Stimulated activated CD8-positive, alpha-beta memory T cell treated with anti-CD3 and anti-CD28 coated beads, Interleukin-4, amount 100 ng/mL, for 4 hours (primary cell): ENCODE measurements at places on chromosomes 16 and 17.

DNA sequence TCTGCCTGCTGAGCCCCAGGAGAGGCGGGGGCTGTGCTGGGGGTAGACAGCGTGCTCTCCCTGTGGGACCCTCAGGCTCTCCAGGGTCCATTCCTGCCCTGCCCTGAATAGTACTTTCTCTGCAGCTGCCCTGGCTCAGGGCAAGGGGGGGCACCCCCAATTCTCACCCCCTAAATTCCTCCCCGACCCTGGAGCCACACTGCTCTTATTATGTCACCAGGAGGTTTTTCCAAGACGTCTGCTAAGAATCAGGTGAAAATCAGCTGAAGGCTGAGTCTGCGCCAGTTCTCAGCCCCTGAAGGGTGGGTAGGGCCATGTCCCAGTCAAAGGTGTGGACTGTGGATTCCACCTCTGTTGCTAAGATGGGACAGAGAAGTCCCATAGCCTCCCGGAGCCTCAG lies 49.9 kb upstream of the MAP3K14 start:
- no peak for DNase-seq

GRCh38 chr17:58560511-58560910 lies 46.1 kb upstream of the MTMR4 start:
- no peak for DNase-seq

DNA sequence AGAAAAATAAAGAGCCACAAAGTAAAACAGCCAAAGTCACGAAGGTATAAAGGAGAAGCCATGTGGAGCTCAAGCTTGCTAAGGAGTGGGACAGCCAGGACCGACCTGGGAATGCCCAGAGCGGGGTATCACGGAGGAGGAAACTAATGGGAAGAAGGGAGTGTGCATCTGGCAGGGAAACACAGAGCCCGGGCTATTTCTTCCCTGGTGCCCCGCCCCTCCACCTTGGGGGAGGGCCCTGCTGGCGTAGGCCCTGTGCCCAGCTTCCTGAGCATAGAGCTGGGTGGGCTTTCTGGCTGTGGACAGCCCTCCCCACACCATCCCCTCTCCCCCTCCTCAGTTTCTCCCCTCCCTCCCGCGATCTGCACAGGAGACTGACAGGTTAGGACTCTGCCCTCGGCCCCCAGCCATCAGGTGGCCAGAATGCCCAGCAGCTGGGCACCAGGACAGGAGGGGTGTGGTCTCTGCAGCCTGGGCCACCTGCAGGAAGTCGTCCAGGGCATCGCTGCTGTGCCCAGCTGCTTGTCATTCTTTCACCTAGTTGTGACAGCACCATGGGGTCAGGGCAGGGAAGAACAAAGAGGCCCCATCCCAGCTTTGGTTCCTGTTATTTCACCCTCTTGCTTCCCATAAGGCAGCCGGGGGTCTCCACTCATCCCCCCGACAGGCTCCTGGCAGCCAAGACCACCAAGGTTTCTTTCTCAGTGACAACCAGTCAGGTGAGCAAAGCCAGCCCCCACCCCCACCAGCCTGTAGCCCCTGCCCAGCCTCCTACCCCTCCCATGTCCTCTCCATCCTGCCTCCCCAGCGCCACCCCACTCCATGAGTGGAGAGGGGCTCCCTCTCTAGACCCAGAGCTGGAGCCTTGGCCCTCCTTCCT lies 7.1 kb upstream of the DCAF7 start:
- no peak for DNase-seq

- DNase-seq: no peak
Measured at GRCh38 chr17:82204831-82205719, 7.6 kb downstream of the CCDC57 start.

DNA sequence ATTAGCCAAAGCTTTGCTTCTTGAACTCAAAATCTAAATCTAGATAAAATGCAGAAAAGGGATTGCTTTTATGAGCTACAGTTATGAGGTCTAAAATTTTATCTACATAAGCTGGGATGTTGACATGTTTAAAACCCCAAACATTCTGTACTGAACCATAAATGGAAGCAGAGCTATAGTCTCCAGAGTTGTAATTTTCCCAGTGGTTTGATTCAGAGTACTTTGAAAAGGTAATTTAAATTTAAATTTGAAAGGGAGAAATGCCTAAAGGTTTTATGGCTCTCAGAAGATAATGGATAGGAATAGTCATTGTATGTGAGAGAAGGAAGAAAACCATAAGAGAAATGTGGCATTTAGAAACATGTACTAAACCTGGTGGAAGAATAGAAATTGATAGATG lies 163.2 kb downstream of the PPM1E start:
- DNase-seq: no peak

- DNase-seq: no peak
Measured at GRCh38 chr17:49963626-49964302, 5.2 kb upstream of the DLX4 start.

GRCh38 chr17:79776376-79777119 lies 1.4 kb upstream of the CBX2 start:
- no peak for DNase-seq

- DNase-seq: no peak
Measured at GRCh38 chr17:3804503-3804931, 3.5 kb upstream of the ITGAE start.

DNA sequence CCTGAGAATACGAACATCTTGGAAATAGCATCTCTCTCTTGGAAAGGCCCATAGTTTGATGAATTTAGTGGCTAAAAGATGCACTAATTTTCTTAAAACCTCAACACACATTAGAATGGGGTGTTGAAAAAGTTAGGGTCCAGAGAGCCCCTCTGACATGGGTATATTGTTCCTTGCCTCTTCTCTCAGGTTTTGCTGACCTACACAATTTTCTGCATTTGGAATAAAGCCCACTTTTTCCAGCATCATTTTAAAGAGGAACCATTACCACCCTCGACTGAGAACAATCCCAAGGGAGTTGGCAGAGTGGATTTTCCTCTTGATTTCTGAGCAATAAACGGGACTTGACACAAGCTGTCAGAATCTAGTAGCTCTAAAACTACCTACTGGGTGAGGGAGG lies 156.1 kb downstream of the PMP22 start:
- DNase-seq: no peak

- no peak for DNase-seq
Measured at GRCh38 chr16:67525176-67525860, 3.3 kb upstream of the RIPOR1 start.

DNA sequence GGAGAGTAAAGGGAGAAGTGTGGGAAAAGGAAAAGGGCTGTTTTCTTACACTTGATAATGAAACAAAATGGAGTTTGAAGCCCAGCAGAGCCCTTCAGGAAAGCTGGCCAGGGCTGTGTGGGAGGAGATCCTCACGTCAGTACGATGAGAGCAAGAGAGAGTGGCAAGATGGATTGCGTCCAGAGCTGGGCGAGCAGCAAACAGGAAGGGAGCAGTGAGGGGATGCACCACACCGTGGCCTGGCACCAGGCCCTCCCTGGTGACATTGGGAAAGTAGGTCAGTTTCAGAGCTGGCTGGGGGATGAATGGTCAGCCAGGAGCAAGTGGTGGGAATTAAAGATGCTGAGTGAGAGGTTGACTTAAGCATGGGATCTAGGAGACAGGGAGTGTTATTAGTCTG lies 273.6 kb downstream of the GRIN2A start:
- no peak for DNase-seq

GRCh38 chr17:51214920-51215319 lies 44.9 kb downstream of the MBTD1 start:
- no peak for DNase-seq

GRCh38 chr16:69799611-69800031 lies 37.5 kb downstream of the WWP2 start:
- DNase-seq: no peak

GRCh38 chr17:81287741-81288430 lies 7.2 kb downstream of the SLC38A10 start:
- DNase-seq: no peak

- DNase-seq: no peak
Measured at GRCh38 chr16:4443271-4443670, 17.6 kb downstream of the DNAJA3 start.

DNA sequence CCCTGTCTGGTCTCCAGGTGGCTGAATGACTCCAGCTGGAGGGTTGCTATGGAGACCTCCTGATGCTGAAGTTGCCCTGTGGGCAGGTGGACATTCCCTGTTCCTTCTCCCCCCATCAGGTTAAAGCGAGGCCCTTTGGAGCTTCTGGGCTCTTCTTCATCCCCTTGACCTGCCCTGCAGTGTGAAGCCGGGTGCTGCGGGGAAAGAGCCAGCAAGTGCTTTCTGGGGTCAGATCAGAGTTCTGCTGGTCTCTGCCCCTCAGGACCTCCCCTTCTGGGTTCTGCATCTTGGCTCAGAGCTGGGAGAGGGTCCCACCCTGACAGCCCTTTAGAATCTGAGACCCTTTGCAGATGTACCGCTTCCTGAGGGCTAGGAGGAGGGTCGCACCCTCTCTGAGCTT lies 25.1 kb downstream of the NKD1 start:
- DNase-seq: no peak

DNA sequence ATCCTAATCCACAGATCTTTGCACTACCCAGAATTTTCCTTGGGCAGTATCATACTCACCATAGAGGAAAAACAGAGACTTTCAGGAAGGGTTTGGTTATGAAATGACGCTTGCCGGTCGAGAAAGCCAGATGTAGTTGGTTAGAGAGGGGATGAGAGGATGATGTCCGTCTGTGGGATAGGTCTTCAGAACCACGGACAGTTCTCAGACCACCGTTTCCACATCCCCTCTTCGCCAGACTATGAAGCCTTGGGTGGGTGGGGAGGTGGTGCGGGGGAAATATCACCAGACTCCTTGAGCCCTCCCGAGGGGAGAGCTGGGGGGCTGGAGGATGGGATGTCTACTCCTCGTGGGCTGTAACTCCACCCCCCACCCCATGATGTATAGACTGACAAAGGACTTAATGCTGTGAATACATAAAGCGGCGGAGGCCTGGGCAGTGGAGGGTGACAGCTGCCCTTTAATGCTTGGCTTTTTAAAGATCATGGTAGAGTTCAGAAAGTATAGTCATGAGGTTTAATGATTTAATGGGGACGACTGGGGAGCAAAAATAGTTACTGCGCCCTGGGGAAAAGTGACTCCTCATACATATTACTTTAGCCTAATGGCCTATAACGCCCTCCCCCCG lies 96.6 kb downstream of the MRM1 start:
- no peak for DNase-seq

- DNase-seq: no peak
Measured at GRCh38 chr16:31875112-31875803, 1.7 kb downstream of the ZNF267 start.

DNA sequence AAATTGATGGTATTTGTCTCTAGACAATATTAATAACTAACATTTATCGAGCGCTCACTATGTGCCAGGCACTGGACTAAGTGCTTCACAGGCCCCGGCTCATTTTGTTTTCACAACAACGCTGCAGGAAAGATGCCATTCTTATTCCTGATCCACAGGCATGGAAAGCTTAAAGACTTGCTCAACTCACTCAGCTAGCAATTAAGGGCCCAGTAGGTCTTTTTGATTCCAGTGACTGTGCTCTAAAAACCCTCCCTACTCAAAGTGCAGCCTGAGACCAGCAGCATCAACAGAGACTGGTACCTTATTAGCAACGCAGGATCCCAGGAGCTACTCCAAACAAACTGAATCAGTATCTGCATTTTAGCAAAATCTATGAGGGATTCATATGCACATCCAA lies 35.3 kb downstream of the CUEDC1 start:
- DNase-seq: no peak

GRCh38 chr16:8946544-8946943 lies 17.2 kb downstream of the USP7 start:
- no peak for DNase-seq

GRCh38 chr16:48441106-48441505 lies 55.9 kb upstream of the SIAH1 start:
- no peak for DNase-seq

GRCh38 chr17:4548721-4549531 lies 6.3 kb downstream of the MYBBP1A start:
- DNase-seq: no peak

DNA sequence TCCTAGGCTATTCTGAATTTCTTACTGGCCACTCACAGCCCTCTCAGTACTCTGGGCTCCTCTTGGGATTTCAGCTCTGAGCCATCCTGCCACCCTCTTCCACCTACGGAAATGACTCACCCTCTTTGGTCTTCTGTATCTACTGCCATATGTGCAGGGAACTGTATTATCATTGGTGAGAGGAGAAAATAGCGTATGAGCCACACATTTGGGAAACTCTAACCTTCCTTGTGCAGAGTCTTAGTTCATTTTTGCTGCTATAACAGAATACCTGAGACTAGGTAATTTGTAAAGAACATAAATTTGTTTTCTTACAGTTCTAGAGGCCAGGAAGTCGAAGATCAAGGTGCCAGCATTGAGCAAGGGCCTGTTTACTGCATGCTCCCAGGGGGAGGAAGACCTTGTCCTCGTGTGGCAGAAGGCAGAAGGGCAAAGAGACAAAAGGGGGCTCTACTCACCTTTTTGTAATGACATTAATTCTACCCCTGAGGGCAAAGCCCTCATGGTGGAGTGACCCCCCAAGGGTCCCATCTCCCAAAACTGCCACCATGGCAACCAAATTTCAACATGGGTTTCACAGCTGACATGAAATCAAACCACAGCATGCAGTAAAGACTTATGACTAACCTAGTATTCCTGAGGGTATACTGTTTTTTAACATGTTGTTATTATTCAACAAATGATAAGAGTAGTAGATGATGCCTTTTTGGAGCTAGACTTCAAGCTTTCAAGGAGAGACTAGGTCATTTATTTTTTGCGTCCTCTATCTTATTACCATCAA lies 191.8 kb downstream of the PRKCA start:
- no peak for DNase-seq

DNA sequence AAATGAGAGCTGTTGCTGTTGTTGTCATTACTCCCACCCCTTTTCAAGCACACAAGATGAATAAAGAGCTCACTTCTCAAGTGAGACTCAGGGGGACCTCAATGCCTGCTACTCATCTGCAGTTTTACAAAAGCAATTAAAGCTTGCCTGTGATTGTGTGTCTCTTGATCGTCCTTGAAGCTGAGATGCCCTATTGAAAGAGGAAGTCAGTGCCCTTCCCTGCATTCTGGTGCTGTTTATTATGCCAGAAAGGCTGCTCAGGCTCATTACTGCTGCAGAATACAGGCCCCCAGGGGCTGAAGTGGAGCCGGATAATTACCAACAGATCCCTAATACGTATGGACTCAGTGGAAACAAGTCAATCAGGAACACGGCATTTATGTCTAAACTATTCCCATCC lies 147.2 kb downstream of the HS3ST2 start:
- DNase-seq: no peak

- no peak for DNase-seq
Measured at GRCh38 chr17:45973099-45973780, 25.8 kb upstream of the STH start.
